ENCODE measurements at places on chromosomes 6 and 20. TPM values are rescaled to one million over a fixed set of nuclear protein-coding genes. Genes with fewer than 3 reads are reported as not detected.

DNA sequence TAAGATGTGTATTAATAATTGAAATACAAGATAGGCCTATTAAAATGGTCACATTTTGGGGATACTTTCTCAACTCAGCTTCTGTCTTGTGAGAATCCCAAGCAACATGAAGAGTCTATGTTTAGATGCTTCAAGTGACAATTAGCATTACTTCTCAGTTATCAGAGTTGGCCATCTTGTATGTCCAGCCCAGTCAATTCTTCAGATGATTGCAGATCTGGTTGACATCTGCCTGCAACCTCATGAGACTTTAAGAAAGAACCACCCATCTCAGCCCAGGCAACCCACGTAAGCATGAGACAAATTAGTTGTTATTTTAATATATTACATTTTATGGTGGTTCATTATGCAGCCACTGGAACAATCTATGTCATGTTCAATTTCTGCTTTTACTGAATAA is 256.5 kb downstream of the TENT5A start:
- DNase-seq = no peak
- no peaks in the 10 kb centered on the region for H3K36me3 ChIP-seq
- no peaks in the 10 kb centered on the region for H3K27me3 ChIP-seq
- no peak overlapping the region for H3K27ac ChIP-seq

DNA sequence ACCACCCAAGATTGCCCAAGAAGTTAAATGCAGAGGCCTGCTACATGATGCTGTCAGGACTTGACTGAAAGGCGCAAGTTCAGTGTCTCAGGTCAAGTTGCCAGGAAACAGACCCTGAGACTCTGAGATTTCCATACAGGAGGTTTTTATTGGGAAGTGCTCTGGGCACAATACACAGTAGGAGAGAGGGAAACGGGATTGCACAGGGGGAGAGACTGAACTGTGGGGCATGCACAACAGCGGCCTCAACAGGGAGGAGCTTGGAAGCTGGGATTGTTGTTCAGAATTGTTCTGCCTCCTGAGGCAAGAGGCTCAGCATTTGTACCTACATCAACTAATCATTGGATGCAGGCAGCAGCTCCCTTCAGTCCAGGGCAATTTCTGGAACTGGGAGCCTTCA is 6.7 kb downstream of the STX11 start:
- H3K4me1 ChIP-seq = peaks cover 48% of the 10 kb centered on the region
- no peak for DNase-seq
- peaks cover 76% of the 10 kb centered on the region for H3K36me3 ChIP-seq
- H3K27ac ChIP-seq = no peak overlapping the region

C2 gene
- 1.6 TPM for total RNA-seq

- H3K27me3 ChIP-seq = no peaks in the 10 kb centered on the region
- H3K4me3 ChIP-seq = no peak overlapping the region
- DNase-seq = no peak
- H3K4me1 ChIP-seq = no peaks in the 10 kb centered on the region
- H3K36me3 ChIP-seq = no peaks in the 10 kb centered on the region
- no peak overlapping the region for H3K27ac ChIP-seq
These were observed 295.1 kb downstream of the ALDH8A1 start for GRCh38 chr6:134654751-134655150.

DNA sequence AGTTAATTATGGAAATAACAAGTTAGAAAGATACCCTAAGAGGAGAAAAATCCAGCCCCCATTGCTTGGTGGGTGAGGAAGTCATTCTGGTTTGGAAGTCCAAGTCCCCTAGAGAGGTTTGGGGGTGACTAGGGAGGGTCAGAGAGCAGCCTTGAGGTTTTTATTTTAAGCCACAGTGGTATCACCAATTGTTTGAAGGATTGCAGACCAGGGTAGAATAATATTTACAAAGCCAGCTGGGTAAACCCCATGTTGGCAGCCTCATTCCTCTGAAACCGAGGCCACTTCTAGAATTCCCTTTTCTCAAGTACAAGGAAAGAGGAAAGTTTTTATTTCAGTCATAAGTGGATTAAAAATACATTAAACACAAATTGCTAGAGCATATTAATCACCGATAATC is 99.7 kb downstream of the TMEM170B start:
- no peaks in the 10 kb centered on the region for H3K27me3 ChIP-seq
- H3K27ac ChIP-seq = no peak overlapping the region
- no peaks in the 10 kb centered on the region for H3K4me1 ChIP-seq
- no peaks in the 10 kb centered on the region for H3K36me3 ChIP-seq
- DNase-seq = no peak

DNA sequence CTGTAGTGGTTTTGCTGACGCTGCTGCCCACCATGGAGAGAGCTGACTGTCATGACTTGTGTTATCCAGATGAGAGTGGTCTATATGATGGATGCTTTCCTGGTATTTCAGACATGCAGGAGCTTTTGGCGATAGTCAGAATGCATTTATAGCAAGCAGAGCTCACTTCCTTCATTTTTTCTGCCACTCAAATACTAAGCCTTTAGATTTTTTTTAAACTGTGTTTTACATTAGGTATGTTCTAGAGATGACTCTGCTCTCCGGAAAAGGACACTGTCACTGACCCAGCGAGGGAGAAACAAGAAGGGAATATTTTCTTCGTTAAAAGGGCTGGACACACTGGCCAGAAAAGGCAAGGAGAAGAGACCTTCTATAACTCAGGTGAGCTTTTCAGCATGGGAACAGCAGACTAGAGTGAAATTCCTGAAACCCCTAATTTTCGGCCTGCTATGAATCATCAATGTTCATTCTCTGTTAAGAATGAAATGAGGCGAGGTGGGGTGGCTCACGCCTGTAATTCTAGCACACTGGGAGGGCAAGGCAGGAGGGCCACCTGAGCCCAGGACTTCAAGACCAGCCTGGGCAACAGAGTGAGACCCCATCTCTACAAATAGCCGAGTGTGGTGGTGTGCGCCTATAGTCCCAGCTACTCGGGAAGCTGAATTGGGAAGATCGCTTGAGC is 98.6 kb upstream of the CLDN20 start:
- H3K4me3 ChIP-seq = no peak overlapping the region
- H3K27me3 ChIP-seq = peaks cover 17% of the 10 kb centered on the region
- H3K27ac ChIP-seq = no peak overlapping the region
- no peak for DNase-seq
